Fibroblast of skin of scalp (primary cell): ENCODE measurements at places on chromosomes 4 and X.

DNA sequence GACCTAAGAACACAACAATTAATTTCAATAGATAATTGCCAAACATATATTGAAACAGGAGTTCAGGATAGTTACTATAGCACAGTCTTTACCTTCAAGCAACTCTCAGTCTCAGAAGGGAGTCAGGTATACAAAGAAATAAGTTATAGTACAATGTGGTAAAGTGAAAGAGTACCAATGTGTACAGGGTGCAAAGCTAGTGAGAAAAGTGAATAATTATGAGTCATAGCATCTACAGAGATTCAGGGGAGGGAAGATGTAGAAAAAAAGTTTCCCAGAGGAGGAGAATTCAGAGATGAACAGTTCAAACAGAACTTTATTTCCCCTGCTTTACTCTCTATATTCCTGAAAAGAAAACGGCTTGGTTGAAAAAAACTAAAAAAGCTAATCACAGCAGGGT, 22.7 kb upstream of the DKK2 start:
- DNase-seq, result peak; percentile 10

- DNase-seq, result no peak
Measured at GRCh38 chr4:5215321-5215720, 164.0 kb downstream of the STK32B start.

DNA sequence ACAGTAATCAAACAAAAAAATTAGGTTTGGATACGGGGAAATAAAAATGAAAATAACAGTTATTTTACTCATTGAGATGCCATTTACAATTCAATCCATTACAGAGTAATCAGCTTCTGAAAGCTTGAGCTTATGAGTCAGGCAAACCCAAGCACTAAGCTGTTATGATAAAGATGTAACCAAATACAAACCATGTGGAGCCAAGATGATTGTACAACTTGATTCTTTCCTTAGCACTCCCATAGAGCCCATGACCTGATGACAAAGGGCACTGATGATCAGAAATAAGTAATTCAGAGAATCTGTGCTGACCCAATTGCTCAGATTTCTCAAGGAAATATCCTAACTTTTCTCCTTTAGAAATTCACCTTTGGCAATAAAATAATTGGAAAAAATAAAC, 40.5 kb upstream of the PRKG2 start:
- peak; percentile 84 for DNase-seq

DNA sequence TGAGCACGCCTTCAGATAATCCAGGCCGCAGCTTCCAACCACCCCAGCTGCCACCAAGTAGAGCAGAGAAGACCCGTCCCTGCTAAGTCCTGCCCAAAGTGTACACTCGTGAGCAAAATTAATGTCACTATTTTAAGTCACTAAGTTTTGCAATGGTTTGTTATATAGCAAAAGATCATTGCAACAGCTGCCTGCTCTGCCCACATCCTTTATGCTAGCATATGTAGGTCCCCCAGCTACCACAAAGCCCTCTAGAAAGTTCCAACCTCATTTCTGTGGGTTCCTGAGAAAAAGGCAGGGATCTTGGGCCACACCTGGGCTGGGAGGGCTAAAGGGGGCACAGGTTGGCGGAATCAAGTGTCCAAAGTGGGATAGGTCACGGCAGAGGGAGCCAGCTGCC, 346.9 kb downstream of the BCOR start:
- DNase-seq, result no peak

DNA sequence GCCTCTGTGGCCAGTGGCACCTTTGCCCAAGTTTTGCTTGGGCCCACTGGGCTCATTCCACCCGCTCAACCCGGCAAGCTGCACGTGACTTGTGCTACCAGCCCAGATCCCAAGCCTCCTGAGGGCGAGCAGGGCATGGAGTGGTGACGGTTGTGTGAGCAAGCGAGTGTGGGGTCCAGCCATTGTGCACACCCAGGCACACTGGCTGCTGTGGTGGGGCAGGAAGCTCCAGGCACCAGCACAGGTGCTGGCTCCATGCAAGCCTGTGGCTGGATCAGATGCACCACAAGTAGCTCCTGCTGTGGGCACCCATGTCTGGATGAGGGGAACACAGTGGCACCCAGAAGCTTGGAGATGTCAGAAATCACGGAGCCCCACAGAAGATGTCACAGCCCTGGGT, 557.0 kb upstream of the GNPDA2 start:
- DNase-seq, result no peak

DNA sequence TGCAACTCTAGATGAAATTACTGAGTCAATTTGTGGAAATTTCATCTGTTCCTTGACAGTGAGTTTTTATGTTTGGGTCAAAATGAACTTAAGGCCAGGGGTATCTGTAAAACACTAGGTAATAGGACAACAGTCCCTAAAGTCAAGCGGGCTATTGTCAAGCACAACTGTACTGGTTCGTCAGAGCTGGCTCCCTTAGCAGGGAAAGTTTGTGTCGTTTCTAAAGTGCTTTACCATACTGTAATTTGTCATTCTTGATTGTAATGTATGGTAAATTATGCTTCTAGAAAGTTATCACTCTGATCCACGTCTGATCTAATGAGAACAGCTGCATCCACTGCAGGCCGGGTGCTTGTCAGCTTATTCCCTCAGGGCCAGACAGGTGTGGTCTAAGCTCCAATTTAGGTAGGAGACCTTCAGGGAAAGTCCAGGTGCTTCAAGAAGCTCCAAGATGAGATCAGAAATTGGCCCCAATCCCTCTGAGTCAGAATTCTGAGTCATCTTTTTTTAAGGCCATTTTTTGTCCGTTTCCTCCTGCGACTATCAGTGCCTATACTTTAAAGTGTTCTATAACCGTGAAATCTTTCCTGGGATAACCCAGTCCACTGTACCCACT, 92.2 kb downstream of the PALLD start:
- DNase-seq, result peak; percentile 65

DNA sequence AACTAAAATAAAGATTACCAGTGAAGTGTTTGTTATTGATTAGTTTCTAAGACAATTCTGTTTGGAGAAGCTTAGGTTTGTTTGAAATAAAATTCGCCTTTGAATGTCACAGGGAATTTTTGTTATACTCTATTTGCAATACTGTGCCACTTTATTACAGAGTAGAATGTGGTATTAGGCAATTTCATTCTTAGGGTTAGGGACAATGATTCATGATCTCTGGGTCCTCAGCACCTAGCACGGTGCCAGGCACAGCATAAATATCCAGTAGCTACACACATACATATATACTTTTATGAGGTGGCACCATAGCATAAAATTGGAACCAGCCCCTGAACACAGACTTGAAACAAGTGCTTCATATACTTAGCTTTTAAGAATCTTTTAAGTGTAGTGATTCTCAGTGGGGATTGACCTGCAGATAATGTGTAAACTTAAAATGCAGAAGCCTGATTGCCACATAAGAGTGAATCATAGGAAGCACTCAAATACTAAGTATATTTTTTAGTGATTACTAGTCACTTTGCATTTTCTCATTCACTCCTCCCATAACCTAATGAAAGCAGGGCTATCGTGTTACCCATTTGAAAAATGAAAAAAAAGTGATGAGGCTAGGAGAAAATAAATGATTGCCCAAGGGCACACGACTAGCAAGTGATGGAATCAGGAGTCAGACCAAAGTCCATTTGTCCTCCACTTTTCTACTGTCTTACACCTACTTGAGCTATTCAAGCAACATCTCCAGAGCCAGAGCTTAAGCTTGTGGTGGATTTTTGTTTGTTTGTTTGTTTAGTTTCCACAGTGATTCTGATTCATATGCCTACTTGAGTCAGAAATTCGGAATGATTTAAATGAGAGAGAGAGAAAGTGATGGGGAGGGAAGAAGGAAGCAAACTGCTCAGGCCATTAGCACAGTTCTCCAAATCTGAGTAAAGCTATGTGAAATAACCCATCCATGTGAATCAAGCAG, 366.0 kb upstream of the FGF13 start:
- peak; percentile 25 for DNase-seq

- peak; percentile 30 for DNase-seq
Measured at GRCh38 chr4:185966997-185967775, 101.8 kb upstream of the TLR3 start.

DNA sequence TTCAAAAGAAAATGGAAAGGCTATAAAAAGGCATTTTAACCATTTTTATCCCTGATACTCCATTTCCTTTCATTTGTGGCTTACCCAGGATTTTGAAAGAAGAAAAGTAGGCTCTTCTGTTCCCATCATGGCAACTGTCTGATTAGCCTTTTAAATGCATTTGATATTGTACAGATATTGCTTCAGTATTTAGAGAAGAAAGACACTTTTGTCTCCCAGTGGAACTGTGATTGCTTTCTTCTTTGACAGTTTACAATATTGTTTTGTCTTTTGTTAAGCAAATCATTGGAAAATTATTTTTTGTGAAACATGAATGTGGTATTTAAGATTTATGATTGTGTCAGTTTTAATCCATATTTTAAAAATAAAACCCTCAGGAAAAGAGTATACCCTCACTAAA, 297.4 kb upstream of the TACR3 start:
- DNase-seq, result no peak

- peak; percentile 9 for DNase-seq
Measured at GRCh38 chr4:122542411-122543236, 78.2 kb downstream of the IL21 start.

GRCh38 chrX:53135581-53135980, 41.6 kb downstream of the KANTR start:
- DNase-seq, result no peak

DNA sequence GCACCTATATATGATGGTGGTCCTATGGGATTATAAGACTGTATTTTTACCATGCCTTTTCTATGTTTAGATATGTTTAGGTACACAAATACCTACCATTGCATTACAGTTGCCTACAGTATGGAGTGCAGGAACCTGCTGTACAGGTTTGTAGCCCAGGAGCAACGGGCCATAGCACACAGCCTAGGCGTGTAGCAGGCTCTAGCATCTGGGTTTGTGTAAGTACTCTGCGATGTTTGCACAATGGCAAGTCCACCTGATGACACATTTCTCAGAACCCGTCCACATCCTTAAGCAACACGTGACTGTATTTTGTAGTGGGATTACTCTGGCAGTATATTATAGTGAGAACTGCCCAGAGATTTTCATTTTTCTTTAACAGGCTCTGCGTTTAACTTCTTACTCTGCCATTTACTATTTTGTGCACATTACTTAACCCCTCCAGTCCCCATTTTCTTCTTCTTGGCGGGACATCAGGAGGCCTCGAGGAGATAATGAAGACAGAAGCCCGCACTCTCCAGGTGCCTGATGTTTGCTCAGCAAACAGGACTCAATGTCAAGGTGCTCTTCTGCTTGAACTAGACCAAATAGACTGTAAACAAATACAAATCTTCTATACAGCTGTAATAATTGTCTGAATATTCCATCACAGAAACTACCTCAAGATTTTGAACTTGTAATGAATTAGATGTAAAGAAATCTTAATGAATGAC, 102.0 kb upstream of the PDLIM3 start:
- DNase-seq, result no peak

GRCh38 chrX:2903366-2903765, 25.8 kb downstream of the ARSD start:
- no peak for DNase-seq

GRCh38 chr4:159425737-159426305, 322.9 kb downstream of the RAPGEF2 start:
- no peak for DNase-seq

- peak; percentile 3 for DNase-seq
Measured at GRCh38 chr4:89868999-89869589, 25.6 kb upstream of the MMRN1 start.

- peak; percentile 12 for DNase-seq
Measured at GRCh38 chr4:8117278-8117682, 41.3 kb downstream of the ABLIM2 start.

DNA sequence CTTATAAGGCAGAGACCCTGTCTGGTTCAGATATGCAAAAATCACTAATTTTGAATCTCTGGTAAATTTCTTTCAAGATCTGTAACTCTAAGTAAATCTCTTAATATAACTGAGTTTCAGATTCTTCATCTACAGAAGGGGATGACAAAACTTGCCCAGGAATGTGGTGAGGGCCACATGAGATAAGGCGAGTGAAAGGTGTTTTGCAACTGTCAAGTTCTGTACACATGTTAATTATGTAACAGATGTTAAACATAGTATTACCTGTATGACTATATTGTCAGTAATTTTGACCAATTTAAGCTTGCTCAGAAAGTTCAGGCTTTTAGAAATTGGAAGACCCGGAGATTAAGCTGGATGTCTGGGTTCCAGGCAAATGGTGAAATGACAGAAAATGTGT, 549 bp upstream of the GLRB start:
- no peak for DNase-seq

DNA sequence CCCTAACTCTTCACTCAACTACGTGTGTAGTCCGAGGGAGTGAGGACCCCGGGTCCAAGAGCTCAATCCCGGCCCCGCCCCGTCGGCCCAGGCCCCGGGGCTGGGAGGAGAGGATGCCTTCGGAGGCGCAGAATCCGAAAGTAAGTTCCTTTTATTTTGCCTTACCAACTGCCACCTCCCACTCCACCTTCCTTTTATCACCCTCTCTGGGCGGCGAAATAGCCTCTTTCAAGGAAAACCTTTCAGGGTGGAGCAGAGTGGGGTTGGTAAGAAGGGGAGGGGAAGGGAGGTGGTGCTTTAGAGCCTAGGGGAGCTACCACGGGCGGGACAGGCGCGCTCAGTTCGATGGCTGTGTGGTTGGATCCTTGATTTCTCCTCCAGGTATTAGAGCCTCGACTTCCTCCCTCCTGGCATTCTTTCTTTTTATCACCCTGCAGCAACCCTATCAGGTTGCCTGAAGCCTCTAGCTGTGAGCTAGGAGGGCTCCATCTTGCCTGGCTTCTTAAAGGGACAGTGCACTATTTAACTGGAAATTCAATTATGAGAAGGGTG, 191.2 kb downstream of the RRAGB start:
- DNase-seq, result peak; percentile 9

GRCh38 chr4:158481811-158482210, 39.9 kb upstream of the RXFP1 start:
- no peak for DNase-seq

GRCh38 chrX:111151764-111152163, 55.8 kb downstream of the PAK3 start:
- DNase-seq, result no peak

DNA sequence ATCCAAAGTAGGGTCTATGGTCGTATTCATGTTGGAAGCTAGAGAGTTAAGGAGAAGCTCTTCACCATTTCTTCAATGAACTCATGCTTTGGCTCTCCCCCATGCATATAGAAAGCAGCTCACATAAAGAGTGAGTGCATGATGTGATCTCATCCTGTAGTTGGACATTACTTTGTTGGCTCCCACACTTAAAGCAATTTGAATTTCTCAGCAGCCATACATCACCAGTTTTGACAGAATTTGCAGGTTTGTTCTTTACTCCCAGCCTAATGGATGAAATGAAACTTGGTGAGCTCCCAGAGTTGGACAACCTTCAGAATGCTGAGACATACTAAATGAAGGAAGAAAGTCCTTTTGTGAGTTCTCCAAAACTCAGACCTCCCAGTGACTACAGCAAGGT, 613.5 kb downstream of the IQCM start:
- DNase-seq, result no peak

GRCh38 chrX:7264399-7264798, 116.4 kb upstream of the PUDP start:
- no peak for DNase-seq

GRCh38 chr4:21948347-21949072, at the start of gene KCNIP4:
Gene KCNIP4, minus strand, starts transcription at chr4:21948772.
- DNase-seq, result peak; percentile 8
